Stimulated activated CD8-positive, alpha-beta memory T cell treated with anti-CD3 and anti-CD28 coated beads, Interleukin-12 subunit alpha, Interleukin-12 subunit beta, amount 100 ng/mL, for 1 hour (primary cell): ENCODE measurements at places on chromosomes 1 and 21.

DNA sequence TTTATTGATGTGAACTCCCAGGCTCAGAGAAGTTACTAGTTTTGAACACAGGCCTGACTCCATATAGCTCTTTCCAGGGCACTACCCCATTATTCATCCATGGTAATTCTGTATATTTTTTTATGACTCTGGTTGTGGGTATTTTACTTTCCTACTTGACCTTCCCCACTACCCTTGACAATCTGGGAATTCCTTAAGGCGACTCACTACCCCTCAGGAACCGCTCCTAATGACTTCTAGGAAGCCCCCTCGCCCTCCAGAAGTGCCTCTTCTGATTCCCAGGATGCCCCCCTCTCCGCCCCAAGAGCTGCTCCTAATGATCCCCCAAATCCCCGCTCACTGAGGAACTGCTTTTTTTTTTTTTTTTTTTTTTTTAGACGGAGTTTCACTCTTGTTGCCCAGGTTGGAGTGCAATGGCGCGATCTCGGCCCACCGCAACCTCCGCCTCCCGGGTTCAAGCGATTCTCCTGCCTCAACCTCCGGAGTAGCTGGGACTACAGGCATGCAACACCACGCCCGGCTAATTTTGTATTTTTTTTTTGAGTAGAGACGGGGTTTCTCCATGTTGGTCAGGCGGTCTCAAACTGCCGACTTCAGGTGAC is 972 bp upstream of the KDM4A start:
- DNase-seq: no peak

GRCh38 chr1:67749844-67750690 is 65.1 kb downstream of the GADD45A start:
- DNase-seq: no peak

DNA sequence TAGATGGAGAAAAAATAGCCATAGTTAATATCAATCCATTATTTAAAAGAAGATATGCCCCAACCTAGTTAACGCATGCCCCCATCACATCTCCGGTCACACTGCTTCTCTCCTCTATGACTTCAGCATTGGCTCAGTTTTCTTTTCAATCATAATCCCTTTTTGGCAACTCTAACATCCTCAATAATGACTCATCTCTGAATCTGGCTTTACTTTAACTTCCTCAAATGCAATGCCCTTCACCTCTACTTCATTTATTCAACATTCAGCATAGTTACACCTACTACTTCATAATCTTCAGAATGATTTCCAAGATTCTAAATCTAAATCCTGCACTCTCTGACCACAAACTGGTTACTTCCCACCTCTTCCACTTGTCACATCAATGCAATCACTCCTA is 417.3 kb downstream of the USH2A start:
- DNase-seq: no peak

DNA sequence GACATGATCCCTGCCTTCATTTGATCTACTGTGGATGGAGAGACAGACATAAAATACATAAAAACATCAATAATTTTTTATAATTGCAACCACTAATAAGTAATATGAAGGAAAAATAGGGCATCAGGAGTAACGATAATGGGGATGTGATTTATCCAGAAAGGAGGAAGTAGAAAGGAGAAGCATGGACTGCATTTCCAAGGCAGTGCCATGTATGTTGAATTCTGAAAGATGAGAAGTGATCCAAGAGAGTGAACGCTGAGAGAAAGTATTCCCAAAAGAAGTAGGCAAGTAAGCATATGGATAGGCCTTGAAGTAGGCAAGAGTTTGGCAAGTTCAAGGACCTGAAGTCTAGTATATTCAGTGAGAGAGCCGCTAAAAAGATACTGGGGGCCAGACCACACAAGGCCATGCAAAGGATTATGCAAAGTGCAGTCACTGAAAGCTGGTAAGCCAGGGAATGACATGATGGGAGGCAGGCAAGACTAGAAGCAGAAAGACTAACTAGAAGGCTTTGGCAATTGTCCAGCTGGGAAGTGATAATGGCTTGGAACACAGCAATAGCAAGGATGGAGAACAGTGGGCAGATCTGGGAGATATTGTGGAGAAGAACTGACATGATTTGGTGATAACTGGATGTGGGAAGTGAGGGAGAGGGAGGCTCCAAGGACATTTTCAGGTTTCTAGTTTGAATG is 85.9 kb downstream of the TM2D1 start:
- no peak for DNase-seq

DNA sequence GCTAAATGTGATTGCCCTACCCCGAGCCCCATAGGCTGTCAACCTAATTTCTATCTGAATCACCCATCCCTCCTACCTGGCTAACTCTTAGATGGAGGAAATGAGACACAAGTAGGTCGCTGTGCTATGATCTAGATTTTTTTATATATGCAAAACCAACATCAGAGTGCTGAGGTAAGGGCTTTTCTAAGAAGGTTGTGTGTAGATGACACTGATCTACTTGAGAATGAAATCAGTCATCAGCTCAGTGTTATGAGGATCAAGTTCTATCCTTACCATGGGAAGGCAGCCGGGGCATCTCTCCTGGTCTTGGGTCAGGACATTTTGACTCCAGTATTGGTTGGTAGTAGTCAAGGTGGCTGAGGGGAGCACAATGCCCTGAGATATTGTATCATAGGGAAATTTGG is 23.6 kb downstream of the SLAMF1 start:
- DNase-seq: no peak

GRCh38 chr1:24948079-24948827 is 18.2 kb upstream of the RUNX3 start:
- DNase-seq: no peak

DNA sequence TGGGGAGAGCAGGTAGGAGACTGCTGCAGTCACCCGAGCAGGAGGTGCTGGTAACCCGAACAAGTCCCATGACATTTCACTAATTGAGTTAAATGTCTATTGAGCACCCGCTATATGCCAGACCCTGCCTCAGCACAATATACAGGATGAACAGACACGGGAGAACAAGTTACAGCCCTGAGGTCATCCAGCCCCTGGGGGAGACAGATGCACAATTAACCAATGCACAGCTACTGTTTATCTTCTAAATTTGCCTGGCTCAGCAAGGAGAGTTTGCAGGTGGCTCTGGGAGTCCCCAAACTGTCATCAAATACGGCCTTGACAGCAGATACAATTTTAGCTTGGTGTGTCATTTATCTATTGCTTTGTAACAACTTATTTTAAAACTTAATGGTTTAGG is 18.1 kb downstream of the CITED4 start:
- DNase-seq: no peak

DNA sequence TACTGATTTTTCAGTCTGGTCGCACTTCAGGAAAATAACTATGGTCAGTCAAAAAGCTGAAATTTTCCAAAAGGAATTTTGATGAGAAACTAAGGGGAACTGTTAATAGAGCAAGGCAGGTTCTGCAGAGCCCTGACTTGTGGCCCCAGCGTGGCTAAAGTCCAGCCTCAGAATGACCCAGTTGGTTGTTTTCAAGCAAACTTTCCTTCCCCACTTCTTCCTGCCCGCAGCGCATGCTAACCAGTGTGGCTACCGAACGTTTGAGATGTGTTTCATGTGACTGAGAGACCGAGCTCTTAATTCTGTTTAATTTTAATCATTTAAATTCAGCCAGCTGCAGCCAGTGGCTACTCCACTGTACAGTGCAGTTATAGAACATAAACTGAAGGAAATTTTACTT is 6.2 kb upstream of the IL10RB start:
- no peak for DNase-seq

- DNase-seq: no peak
Measured at GRCh38 chr1:42439940-42440339, 15.9 kb downstream of the ZMYND12 start.

- DNase-seq: no peak
Measured at GRCh38 chr1:29828526-29829447, 592.5 kb downstream of the PTPRU start.
